ENCODE measurements at places on chromosomes 1 and 21.

GRCh38 chr1:209309198-209309597 lies 274.3 kb upstream of the CAMK1G start:
- DNase-seq: no peak

DNA sequence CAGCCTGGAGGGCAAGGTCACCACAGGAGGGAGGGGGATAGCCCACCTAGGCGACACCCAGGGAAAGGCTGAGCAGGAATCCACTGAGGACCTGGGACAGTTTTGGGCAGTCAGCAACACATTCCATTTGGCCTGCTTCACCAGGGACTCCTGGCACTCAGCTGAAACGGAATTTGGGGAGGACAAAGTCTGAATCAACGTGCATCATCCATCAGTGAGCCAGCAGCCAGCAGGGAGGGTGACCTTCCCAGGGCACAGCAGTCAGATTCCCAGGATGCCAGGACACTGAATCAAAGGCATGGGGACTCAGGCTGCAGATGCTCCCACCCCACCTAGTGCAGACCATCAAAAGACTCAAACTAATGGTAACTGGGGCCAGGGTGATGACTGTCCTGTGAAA lies 4.6 kb downstream of the SH3BP5L start:
- DNase-seq: no peak

DNA sequence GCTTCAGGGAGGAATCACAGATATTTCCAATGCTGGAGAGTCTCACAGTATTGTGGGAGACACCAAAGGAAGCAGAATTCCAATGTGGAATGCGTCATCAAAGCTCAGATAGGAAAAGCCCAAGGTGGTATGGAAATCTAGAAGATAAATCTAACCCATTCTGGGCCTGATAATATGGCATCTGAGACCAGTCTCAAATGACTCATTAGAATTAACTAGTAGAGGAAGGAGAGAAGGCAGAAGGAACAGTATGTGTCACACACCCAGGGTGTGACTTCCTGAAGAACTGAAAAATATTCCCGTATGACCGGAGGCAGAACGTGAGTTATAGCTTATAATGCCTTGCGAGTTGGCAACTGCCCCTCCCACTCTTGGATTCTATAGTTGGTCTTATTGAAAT lies 499.2 kb downstream of the PLPP3 start:
- DNase-seq: no peak

DNA sequence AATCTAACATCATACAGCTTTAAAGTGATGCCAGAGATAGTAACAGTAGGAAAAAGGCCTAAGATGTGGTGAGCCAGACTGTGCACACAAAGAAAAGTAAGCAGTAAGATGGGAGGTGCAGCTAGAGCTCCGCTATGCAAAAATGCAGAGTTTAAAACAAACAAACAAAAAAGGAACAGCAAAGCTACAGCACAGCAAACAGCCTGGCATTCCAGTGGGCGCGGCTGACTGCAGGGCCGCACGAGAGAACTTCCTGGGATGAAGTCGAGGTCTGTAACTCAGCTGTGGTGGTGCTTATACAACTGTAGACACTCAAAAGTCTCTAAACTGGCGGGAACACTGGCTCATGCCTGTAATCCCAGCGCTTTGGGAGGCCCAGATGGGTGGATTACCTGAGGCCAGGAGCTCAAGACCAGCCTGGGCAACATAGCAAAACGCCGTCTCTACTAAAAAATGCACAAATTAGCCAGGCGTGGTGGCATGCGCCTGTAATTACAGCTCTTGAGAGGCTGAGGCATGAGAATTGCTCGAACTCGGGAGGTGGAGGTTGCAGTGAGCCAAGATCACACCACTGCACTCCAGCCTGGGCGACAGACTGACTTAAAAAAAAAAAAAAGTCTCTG lies 30.1 kb downstream of the PRDM15 start:
- no peak for DNase-seq

DNA sequence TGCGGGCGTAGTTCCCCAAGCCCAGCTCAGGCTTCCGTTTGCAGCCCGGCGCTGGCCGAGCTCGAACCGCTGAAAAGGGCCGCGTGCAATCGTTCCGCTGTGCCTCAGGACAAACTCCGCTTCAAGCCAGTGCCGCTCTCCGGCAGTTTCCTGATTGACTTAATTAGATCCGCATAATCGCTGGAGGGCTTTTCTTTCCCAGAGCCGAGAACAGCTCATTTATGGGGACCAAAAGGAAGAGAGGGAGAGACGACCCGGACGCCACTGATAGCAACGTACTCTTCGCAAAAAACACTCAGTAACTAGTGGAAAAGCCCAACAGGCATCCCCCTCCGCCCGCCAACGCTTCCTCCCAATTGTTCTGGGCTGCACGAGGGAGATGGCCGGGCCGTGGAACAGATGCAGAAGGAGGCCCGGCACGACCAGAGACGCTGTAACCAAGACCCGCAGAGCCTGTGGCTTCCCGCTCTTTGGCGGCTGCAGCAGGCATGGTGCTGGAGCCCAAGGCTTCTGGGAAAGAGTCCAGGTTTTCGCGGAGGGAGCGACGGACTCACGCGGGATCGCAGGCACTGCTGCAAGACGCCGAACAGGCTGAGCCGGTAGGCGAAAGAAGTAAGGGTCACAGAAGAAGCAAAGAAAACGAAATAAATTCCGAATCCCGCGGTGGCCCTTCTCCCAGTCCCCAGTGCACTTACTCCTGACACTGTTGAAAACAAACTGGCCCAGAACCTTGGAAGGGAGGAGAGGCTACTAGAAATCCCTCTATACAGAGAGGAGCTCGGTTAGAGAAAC lies 3.6 kb upstream of the FOXD2 start:
- DNase-seq: peak; percentile 8

- DNase-seq: no peak
Measured at GRCh38 chr1:64323882-64324281, 120.5 kb downstream of the UBE2U start.

DNA sequence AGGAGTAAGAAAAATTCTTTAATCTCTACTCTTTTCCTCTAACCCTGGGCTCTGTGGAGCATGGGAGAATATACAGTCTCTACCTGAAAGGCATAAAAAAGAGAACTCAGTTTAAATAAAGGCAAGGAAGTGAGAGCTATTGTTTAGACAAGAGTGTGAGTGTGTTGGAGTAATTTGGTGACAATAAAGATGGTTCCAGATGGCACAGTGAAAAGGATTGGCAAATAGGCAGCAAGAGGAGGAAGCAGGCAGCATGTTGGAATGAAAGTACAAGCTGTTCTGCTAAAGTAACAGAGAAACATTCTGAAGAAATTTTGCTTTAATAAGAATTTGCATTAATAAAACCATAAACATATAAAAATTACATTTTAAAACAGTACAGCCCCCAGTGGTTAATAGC lies 163.4 kb downstream of the DNM3 start:
- no peak for DNase-seq

GRCh38 chr1:174964261-174964971 lies 35.3 kb upstream of the CACYBP start:
- DNase-seq: no peak

- no peak for DNase-seq
Measured at GRCh38 chr1:45508295-45509151, 8.4 kb downstream of the MMACHC start.

DNA sequence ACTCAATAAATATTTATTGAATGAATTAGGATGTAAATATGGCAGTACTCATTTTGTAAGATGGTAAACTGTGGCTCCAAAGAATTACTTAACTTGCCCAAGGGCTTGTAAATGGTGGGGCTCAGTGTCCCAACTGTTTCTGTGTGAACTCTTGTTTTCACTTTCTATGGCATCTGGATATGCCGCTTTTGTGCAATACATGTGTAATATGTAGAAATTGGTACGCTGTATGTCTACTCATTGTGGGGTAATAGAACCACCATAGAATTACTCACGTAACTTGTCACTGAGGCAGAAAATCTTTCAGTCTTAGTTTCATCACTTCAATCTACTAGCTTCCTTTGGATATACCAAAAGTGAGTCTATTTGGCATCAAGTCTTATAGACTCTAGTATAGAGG lies 977 bp downstream of the PRPF3 start:
- no peak for DNase-seq

- no peak for DNase-seq
Measured at GRCh38 chr21:41481191-41481590, 26.8 kb downstream of the TMPRSS2 start.

DNA sequence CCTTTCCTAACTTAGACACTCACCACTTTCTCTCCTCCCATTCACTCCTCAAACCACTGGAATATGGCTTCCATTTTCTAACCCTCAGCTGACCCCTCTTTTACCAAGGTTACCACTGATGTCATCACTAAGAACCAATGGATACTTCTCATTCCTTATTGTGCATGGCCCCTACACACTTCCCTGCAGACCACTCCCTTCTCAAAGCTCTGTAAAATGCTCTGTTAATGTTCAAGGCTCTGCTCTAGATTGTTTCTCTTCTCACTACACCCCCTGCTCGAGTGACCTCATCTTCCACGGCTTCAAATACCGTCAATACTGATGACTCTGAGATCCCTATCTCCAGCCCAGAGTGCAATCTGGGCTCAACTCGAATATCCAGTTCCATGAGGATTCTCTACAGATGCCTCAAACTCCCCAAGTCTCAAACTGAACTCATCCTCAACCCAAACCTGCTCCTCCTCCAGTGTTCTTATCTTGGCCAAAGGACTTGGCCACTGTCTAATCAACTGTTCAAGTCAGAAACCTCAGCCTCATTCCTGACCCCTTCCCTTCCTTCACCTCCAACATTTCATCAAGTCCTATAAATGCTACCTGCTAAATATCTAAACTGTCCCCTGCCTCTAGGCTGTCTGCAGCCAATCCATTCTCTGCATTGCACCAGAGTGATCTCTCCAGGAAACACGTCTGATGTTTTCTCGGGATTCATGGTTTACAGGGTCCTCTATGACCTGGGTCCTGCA lies 41.3 kb upstream of the BMP8B start:
- DNase-seq: no peak

- DNase-seq: no peak
Measured at GRCh38 chr1:66764994-66765578, 12.8 kb downstream of the DYNLT5 start.

DNA sequence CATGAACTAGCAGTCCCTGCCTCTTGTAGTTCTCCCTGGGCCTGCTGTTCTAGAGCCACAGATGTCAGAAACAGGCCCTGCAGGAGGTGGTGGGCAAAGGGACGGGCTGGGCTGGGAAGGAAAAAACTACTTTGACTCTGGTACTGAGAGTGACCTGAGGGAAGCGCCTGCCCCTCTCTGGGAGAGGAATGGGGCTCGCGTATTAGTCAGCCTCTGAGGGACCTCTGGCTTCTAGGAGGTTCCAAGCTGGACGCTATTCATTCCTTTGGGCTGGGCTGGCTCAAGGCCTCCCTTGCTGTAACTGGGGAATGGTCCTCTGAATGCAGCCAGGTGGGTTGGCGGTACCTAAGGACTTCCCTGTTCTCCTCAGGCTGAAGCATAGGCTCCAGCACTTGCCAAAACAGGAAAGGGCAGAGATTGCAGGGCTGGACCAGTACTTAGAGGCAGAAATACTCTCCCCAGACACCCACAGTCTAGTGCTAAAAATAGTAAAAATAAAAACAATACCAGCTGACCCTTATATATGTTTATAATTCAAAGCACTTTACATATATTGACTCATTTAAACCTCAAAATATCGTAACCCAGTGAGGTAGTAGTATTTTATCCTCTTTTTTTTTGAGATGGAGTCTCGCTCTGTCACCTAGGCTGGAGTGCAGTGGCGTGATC lies 7.1 kb downstream of the POMGNT1 start:
- DNase-seq: no peak

DNA sequence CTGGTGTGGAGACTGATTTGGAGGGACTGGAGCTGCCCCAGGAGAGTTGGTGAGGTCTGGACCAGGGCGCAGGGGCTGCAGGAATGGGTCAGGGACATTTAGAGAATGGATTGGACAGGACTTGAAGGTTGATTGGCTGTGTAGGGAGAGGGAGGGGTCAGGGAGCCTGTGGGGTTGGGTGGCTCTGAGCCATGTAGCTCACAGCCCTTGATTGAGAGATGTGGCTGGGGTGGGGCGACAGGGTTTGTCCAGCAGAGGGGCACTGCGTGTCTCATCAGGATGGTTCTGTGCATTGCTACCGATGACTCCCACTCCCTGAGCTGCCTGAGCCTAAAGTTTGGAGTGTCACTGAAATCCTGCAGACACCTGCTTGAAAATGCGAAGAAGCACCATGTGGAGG lies 12.1 kb downstream of the AZIN2 start:
- no peak for DNase-seq

GRCh38 chr1:165877940-165878556 lies 50.6 kb downstream of the UCK2 start:
- DNase-seq: no peak

DNA sequence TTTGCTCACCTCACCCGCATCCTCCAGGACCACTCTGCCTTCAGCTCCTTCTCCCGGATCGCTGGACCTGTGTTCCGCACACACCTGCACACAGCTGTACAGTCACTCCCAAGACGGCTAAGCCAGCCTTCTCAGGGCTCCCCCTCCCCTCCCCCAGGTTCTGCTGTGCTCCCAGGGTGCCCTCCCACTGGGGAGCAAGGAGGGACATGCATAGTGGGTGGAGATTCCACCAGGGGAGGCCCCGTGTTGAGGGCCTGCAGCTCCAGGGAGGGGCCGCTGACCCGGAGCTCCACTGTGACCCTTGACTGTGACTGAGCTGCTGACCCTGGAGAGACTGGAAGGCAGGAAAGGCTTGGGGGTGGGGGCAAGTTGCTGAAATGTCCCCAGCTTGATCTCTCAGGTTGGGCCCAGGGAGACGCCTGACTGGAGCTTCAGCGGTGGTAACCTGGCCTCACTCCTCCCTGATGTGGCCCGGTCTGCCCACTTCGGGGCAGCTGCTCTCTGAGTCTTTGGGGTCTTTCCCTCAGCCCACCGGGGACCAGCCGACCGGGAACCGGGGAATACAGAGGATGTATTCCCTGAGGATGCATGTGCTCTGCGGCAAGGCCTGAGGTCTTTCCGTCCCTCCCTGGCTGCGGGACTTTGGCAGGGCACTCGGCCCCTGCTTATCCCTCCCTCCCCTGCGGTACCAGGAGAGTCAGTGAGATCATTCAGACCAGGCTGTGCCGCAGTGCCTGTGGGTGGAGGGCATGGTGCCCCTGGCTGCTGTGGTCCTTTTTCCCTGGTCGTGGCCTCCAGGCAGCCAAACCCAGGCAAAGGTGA lies 28.6 kb upstream of the PLCH2 start:
- no peak for DNase-seq

GRCh38 chr1:31978843-31979400 lies 34.7 kb upstream of the KHDRBS1 start:
- DNase-seq: no peak

- no peak for DNase-seq
Measured at GRCh38 chr1:43990271-43991199, 864 bp upstream of the CCDC24 start.

DNA sequence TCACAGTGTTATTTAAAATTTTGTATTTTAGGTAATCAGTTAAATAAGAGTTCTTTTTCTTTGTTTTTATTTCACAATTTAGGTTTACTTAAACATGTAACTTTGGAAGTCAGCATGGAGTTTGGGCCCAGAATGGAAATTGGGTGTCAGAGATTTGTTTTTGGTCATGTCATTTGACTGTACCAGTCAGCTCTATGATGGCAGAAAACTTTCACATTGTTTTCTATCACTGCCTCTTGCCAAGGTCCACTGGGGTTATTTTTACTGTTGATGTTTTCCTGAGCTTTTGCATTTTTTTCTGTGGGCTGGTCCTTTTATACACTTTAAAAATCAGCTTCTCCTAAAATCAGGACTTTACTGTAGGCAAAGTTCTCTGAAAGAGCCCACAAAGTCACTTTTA lies 54.4 kb downstream of the SLC30A7 start:
- no peak for DNase-seq
